Frontal cortex (tissue), 4 donors: ENCODE measurements at places on chromosomes 6 and 20. TPM values are rescaled to one million over a fixed set of nuclear protein-coding genes. Genes with fewer than 3 reads are reported as not detected.

The PACSIN1 gene
- 2.9 TPM for total RNA-seq

The BPIFB1 gene
- not detected for total RNA-seq

The ID1 gene
- 46.1 TPM for total RNA-seq

The ADGRG6 gene
- 9.8 TPM for total RNA-seq

The SLA2 gene
- total RNA-seq = under 0.01 TPM

The COQ3 gene
- 11.8 TPM for total RNA-seq

The PCK1 gene
- total RNA-seq = under 0.01 TPM

The OTOR gene
- total RNA-seq = 0.82 TPM

The NFATC2 gene
- 0.41 TPM for total RNA-seq

The NELFCD gene
- total RNA-seq = 45.7 TPM

The ADGRF4 gene
- not detected for total RNA-seq

The OGFR gene
- total RNA-seq = 24.1 TPM

The ADAM33 gene
- total RNA-seq = 2.4 TPM

The ARMC12 gene
- 0.82 TPM for total RNA-seq

The ADGB gene
- total RNA-seq = under 0.01 TPM

The ULBP1 gene
- total RNA-seq = 1.6 TPM

The ECT2L gene
- 0.82 TPM for total RNA-seq

The SLC35D3 gene
- total RNA-seq = 0.82 TPM

The B3GAT2 gene
- 18.8 TPM for total RNA-seq

The SEL1L2 gene
- 0.41 TPM for total RNA-seq

The TRAM2 gene
- total RNA-seq = 2.0 TPM

The PBOV1 gene
- total RNA-seq = not detected

The SPATS1 gene
- total RNA-seq = 0.41 TPM

The COL9A1 gene
- total RNA-seq = 3.3 TPM

The POLR1H gene
- 15.5 TPM for total RNA-seq

The LPA gene
- total RNA-seq = 1.2 TPM

The OSTM1 gene
- total RNA-seq = 50.1 TPM

The SMOC2 gene
- 4.9 TPM for total RNA-seq

The CGA gene
- not detected for total RNA-seq

The TCP11 gene
- total RNA-seq = 0.41 TPM

The HACE1 gene
- total RNA-seq = 48.5 TPM

The BTN1A1 gene
- total RNA-seq = not detected

The RIPPLY2 gene
- 21.6 TPM for total RNA-seq

The EPB41L1 gene
- 58.7 TPM for total RNA-seq

The TMC2 gene
- total RNA-seq = 4.5 TPM

The SNX9 gene
- total RNA-seq = 14.7 TPM

The OLIG3 gene
- total RNA-seq = not detected

The RBM39 gene
- 450 TPM for total RNA-seq

The NKX2-2 gene
- total RNA-seq = 0.41 TPM
